Stimulated activated CD8-positive, alpha-beta memory T cell treated with anti-CD3 and anti-CD28 coated beads, Interleukin-15, amount 100 ng/mL, for 4 hours (primary cell): ENCODE measurements at places on chromosomes 7 and 10.

DNA sequence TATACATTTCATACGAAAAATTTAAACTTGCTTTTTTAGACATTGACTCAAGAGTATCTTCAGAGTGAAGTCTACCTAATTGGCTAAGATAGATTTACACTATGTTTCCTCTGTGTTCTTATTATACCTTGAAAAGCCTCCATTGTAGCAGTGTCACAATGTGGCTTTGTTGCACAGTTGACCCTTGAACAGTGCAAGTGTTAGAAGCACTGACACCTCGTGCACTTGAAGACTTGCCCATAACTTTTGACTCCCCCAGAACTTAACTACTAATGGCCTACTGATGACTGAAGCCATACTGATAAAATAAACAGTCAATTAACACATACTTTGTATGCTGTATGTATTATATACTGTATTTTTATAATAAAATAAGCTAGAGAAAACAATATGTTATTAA is 84.3 kb downstream of the CPED1 start:
- no peak for DNase-seq

DNA sequence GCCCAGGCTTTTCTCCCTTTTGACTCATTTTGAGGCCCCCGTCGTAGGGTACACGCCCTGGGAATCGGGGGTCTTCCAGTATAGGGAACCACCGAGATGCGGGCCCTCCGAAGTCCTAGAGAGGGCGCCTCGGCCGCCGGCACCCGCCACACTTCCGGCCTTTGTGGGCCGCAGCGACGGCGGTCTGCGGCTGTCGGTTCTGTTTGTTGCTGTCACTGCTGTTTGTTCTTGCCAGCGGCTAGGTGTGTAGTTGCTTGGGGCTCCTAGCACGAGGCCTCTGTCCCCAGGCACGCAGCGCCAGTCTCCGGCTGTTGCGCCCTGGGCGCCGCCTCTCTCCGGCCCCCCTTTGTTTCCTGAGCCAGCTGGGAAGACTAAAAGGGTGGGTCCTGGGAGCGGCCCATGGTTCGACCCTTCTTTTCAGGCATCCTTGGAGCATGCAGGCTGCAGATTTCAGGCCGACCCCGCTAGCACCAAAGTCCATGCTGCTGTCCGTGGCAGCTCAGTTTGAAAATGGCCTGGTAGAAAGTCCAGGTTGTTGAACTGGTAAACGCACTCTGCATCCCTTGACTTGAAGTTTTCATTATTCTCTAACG is 17.8 kb upstream of the ZKSCAN1 start:
- DNase-seq, result peak; percentile 46

DNA sequence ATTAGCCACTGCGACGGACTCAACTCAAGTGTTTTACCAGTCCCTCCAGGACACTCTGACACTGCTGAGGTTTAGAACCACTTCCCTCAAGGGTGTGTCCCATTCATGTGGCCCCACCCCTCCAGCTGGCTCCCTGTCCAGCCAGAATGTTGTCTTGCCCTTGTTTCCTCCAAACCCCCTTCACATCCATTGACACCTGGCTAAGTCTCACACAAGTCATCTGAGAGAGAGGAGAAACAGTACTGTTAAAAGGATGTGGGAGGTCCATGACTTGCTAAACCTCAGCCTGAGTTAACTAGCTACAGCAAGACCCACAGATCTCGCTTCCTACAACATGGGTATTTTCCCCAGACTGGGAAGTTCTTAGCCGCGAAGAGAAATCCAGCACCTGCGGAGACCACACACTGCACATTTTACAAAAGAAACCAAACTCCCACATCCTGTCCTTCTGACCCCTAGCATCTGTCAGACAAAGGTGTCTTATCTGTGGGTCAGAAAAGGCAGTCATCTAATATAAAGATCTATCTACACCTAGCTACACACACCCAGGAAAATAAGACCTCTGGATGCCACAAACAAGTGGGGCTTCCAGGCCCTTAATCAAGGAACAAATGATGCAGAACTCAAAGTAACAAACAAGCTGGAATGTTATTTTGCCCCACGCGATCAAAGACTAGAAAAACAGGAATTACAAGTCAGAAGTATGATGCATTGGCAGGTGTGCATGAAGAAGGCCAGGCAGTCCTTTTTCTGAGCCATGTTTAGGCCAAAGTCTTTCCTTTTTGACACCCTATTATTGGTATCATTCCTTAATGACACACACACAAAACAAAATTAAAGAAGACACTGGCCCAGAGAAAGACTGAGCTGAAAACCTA is 13.9 kb downstream of the OSBPL3 start:
- no peak for DNase-seq

DNA sequence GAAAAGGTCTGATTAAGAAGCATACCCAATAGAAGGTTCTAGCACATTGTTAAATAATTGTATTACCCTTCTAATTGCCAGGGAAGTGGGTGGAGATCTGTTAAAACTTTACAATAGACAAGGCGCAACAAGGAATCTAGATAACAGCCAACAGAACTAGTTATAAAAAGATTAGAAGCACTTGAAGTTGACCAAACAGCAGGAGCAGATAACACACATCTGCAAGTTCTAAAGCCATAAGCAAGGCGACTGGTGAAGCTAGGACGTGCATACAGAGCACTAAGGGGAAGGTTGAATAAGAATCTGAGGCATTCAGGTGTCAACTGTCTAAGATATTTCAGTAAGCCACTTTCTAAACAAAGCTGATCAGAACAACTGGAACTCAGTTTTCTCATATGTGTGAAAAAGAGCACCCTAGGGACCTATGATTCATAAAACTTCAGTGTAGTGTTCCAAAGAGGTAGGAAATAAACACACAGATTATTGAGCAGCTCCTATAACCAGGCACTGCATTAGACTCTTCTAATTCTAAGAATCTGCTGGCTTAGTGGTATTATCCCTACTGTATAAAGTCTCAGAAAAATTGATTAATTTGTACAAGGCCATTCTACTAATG is 111.2 kb downstream of the SAMD9 start:
- DNase-seq, result no peak

- DNase-seq, result no peak
These were observed 9.4 kb downstream of the NUB1 start for GRCh38 chr7:151351027-151351426.

DNA sequence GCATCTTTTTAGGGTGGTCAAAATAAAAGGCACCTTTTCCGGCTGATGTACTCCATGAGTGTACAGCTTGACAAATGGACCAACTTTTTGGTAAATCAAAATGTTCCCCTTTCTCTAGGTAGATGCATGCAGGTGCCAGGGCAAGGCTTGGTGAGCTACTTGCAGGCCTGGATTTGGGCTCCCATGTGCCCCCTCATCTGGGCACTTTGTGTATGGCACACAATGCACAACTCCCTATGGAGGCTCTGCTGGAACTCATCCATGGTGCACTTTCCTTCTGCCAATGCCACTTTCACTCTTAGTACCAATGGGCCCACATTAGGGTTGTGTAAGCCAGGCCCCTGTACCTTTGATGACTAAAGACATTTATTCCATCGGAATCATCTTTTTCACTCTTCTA is 300.8 kb downstream of the SDHAF3 start:
- no peak for DNase-seq

DNA sequence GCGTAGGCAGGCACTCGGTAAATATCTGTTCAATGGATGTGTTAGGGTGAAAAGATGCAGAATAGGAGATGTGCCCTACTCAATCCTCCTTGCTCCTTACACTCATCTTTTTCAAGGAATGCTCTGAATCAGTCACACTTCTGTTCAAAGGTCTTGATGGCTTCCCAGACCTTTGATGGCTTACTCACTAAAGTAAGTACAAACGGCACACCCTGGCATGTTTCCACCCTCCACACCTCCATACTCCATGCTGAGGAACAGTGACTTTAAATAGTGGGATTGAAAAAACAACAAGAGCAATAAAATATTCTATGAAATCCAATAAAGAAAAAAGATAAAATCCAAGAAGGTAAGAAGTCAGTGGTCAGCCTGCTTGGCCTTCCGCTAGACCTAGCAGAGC is 569.2 kb downstream of the SORCS1 start:
- no peak for DNase-seq

DNA sequence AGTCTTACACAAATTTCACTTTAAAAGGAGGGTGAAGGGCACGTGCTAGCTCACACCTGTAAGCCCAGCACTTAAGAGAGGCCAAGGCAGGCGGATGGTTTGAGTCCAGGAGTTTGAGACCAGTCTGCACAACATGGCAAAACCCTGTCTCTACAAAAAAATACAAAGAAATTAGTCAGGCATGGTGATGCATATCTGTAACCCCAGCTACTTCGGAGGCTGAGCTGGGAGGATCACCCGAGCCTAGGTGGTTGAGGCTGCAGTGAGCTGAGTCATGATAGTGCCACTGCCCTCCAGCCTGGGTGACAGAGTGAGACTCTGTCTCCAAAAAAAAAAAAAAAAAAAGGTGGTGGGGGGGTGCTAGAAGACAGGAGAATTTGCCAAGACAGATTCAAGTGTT is 237.3 kb upstream of the KLF14 start:
- DNase-seq, result peak; percentile 45

DNA sequence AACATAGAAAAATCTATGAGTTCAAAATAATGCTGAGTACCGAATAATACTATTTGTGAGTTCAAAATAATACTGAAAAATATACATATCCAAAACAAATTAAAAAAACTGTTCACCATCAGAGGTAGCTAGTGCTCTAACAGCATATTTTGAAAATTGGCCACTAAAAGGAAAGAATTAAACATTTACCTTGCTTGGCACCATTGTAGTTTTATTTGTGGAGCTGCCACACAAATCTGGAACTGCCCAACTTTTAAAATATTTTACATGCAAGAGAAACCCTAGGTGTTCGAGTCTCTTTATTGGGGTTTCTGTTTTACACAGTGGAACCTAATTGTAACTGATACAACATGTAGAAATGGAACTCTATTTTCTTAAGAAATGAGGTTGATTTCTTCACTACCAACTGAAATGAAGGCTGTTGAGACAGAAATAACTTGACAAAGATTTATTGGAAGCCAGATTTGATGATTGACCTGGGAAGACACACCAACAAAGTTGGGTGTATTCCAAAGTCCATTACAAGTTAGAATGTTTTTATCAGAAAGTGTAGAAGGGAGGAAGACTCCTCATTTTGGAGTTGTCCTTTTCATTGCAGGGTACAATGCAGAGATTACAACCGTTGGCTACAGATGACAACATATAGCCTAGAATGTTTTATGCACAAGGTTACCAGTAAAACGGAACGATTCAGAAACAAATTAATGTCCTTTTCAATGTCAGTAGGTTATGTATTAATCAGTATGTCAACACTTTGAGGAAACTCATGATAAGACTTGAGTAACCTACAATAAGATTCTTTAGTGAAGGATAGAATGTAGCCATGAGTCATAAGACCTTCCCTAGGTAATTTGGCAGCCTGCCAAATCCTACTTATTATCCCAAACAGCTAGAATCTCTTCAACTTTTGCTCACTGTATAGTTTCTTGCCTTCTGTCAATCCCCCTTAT is 73.8 kb upstream of the PAPSS2 start:
- DNase-seq, result no peak
